ENCODE measurements at places on chromosomes 13 and 19. TPM values are rescaled to one million over a fixed set of nuclear protein-coding genes. Genes with fewer than 3 reads are reported as not detected.

DNA sequence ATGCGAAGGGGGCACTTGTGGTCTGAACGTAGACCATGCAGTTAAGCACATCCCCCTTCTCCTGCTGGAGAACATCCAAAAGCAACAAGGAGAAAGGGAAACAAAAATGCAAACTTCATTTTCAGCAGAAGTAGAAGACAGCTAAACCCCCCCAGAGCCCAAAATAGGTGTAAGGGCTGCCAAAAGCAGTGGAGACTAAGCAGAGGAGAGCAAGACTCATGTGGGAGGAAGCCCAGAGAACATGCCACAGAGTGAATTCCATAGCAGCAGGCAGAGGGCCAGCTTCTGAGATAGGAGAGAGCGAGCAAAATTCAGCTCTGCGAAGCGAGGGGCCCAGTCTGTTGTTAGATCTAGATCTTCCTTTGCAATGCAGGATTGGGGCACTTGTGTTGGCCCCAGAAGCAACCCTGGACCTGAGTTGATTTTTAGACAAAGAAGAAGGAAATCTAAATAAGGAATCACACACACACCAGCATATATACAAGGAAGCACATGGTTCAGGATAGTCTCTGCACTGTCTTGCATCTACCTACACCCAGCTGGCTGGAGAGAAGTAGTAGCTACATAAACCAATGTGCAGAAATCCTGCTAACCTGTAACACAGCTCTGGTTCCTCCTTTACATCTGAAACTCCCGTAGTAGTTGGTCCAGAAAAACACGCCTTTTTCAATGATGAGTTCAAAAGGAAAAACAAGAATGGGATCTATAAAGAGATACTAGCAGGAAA lies 199.6 kb downstream of the SPRY2 start:
- DNase-seq: no peak

GRCh38 chr13:100833427-100833826 lies 158.8 kb upstream of the TMTC4 start:
- no peak for DNase-seq

GRCh38 chr19:1503089-1503924 lies 9.5 kb downstream of the ADAMTSL5 start:
- no peak for DNase-seq

GRCh38 chr13:24355103-24355502 lies 45.7 kb downstream of the C1QTNF9 start:
- no peak for DNase-seq

- DNase-seq: no peak
Measured at GRCh38 chr13:27970382-27971235, 1.5 kb upstream of the CDX2 start.

- DNase-seq: no peak
Measured at GRCh38 chr13:113028336-113029060, 59.5 kb downstream of the MCF2L start.

DNA sequence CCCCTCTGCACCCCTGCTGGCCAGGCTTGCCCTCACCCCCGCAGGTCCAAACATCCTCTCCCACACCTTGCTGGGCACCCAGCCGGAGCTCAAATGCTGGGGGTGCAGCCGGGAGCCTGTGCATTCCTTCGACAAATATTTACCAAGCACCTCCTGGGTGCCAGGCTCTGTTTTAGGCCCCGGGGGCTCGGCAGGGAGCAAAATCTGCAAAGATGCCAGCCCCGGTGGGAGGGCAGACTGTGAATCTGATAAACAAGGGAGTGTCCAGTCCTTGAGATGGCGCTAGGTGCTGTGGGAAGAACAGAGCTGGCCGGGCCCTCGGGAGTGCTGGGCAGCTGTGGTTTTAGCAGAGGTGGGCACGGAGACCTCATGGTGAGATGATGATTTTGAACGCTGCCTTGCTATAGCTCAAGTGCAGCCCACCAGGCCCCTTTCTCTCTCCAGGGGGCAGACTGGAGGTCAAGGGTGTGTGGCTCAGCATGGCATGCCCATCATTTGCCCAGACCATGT lies 10.6 kb downstream of the NFIX start:
- DNase-seq: no peak

UBE2L5 gene
- total RNA-seq: not detected

IGFL3 gene
- total RNA-seq: not detected

ETHE1 gene
- total RNA-seq: 44.6 TPM

Measured in glomerular endothelial cell (primary cell).